ENCODE measurements at places on chromosomes 1 and 21. TPM values are rescaled to one million over a fixed set of nuclear protein-coding genes. Genes with fewer than 3 reads are reported as not detected.

OPTC gene
- not detected for total RNA-seq

GRCh38 chr1:216721863-216722262 lies 1.4 kb downstream of the ESRRG start:
- DNase-seq = no peak

- no peak for DNase-seq
These were observed 22.4 kb downstream of the SMYD2 start for GRCh38 chr1:214303141-214303930.

GRCh38 chr1:89381618-89382017 lies 17.8 kb downstream of the GBP6 start:
- no peak for DNase-seq

CA14 gene
- 0.55 TPM for total RNA-seq

- no peak for DNase-seq
These were observed 63.8 kb downstream of the SIPA1L2 start for GRCh38 chr1:232566093-232566492.

GRCh38 chr1:218772575-218772974 lies 401.1 kb upstream of the LYPLAL1 start:
- no peak for DNase-seq

AGMAT gene
- total RNA-seq = not detected

DNA sequence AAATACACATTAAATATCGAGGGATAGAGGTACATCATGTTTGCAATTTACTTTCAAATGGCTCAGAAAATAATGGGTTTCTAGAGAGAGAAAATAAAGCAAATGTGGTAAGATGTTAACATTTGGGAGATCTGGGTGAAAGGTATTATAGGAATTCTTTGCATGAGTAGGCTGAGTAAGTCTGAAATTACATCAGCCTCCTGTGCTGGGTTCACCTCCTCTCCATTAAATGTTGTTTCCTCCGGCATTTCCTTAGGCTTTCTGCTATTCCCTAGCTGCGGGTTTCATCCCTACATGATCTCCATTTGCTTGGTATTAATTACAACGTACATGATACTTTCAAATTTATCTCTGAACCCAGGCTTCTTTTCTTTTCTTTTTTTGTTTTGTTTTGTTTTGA lies 31.6 kb downstream of the ZMYND12 start:
- DNase-seq = no peak

- no peak for DNase-seq
These were observed 184.1 kb downstream of the ZSCAN20 start for GRCh38 chr1:33656467-33657005.

DNA sequence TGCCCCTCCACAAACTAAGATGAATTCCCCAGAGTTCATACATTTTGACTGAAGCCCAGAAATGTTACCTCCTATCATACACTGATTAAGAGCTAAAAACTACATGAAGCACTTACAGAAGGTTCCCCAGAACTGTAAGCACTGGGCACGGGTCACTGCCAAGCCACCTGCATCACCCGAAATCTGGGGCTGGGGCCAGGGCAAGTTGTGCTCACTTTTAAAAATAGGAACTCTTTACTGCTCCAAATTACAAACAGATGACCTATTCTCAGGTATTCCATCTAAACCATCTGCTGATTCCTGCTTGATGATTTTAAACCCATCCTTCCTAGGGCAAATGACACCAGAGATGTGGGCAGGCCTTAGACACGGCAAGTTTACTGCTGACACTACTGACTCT lies 4.8 kb downstream of the SETD4 start:
- DNase-seq = no peak

ZBTB21 gene
- 17.8 TPM for total RNA-seq

DNA sequence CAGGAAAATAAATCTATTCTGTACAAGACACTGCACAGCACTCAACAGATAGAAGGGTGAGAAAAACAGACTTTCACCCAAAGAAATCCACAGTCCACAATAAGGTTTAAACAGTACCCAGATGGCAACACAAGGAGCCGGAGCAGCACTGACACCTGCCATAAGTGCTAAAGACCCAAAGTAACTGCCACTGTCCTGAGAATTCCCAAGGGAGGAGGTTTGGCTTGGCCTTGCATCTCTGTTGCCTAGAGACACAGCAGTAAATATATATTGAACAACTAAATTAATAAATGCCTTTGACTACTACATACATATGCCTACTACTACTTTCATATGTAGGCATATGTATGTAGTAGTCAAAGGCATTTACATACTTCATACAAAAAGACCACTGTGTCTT lies 68.0 kb downstream of the VAV3 start:
- no peak for DNase-seq

DNA sequence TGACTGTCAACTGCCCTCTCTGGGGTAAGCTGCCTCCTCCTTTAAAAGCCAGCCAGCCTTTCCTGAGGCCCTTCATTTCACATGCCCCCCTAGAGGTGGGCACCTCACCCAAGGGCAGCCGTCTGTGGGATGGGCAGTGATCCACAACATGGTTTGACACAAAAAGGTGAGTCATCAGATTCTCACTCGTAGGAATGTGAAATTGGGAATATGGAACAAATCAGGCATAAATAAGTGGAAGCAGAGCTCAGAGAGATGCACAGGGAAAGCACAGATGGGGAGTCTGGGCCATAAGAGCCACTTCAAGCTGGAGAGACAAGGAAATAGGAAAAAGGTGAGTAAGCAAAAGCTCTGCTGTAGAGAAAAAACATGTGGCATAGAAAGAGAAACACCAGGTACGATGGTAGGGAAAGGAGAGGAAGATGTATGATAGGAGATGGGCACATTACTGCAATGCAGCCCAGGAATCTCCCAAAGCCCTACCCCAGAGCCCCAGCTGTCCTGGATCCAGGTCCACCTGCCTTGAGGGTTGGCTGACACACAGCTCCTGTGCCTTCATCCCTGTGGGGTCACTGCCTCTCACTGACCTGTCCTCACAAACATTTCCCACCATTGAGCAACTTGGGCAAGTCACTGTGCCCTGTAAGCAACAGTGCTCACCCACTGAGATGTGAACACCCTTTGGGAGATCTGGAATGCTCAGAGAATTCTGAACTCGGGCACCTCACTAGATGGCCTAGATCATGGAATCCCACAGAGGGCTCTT lies 86.6 kb downstream of the ASTN1 start:
- DNase-seq = no peak

TMEM81 gene
- 3.5 TPM for total RNA-seq

DNA sequence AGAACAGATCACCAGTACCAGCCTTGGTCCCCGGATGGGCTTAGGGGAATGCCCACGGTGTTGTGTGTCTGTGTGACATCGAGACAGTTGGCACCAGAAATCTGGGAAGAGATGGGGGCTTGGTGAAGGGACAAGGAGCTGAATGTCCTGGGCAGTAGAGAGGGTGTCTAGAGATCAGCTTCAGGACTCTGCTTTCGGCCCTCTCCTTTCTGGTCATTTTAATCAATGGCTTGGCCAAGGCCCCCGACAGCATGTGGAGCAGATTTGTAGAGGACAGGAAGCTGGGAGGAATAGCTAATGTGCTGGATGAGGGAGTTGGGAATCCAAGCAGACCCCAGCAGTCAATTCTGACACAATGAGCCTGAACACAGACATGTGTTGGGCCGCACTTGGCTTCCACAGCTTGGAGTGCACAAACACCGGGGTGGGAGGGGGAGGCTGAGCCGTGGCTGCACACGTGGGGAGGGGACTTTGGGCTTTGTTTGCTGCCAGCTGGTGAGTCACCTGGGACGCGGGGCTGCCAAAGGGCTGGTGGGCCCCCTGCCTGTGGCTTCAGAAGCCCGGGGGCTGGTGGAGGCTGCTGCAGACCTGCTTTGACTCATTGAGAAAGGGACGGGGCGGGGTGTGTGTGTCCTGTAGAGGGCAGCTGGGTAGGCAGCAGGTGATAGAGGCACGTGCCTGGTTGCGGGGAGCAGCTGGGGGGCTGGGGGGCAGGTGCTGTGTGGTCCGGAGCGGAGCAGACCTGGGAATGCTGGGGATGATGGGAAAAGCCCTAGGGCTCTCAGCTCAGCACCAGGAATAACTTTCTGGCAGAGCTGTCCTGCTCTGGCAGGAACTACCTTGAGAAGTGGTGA lies 20.9 kb downstream of the SLC1A7 start:
- no peak for DNase-seq

MSH4 gene
- total RNA-seq = 0.96 TPM

DNA sequence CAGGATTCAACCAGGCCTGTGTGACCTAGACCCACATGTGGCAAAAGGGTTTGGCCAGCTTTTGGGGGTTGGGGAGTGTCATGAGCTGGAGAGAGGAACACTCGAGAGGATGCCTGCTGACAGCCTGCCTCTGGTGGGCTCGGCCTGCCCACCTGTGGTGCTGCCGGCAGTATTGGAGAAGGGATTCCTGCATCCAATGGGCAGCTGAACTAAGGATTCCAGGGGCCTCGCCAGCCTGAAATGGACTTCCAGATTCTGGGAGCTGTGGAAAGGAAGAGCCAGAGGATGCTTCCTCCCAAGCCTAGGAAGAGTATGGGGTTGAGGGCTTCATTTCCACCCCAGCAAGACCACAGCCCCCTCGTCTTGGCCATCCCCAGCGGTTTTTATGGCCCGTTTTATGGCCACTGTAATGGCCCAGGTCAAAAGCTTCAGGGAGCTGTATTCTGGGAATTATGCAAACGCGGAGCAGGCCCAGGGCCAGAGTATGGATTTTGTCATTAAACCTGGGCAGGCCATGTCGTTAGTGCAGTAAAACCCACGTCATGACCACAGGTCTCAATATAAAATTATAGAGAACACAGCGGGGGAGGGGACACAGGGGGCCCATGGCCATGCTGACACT lies 63.6 kb downstream of the TMEM53 start:
- DNase-seq = no peak

- no peak for DNase-seq
These were observed 36.3 kb upstream of the C1orf21 start for GRCh38 chr1:184350573-184350972.

GRCh38 chr1:104733866-104734265 lies 984.2 kb downstream of the AMY1C start:
- DNase-seq = no peak

DNA sequence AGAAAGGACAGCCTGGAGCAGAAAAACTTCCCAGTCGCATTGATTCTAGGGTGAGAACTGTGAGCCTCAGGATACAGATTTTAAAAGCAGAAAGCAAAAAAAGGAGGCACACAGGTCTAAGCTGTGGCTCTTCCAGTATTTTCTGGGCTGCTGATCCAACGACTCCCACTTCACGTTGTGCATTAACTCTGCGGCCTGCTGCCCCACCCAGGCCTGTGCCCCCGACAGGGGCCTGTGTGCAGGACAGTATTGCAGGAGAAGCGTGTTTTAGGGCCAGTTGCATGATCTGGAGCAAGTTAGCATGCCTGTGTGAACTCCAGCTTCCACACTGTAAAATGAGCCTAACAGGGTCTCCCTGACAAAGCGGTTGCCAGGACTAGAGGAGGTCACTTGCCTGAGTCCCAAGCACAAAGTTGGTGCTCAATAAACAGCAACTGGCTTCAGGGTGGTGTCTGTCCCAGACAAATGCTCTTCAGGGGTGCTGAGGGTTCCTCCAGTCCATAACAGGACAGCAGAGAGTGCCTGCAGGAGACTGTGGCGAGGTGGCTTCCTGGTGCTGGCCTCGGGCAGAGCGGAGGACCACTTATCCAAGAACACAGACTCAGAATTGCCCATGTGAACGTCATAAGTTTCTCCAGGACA lies 66.8 kb upstream of the RAB4A start:
- DNase-seq = no peak

- DNase-seq = no peak
These were observed 73.5 kb upstream of the AKT3 start for GRCh38 chr1:243923292-243924171.

FMO3 gene
- 22.7 TPM for total RNA-seq

CCDC17 gene
- 5.0 TPM for total RNA-seq

CLCA4 gene
- total RNA-seq = not detected

- no peak for DNase-seq
These were observed 22.9 kb upstream of the SUMO3 start for GRCh38 chr21:44840771-44841170.
